ENCODE measurements at places on chromosomes 12 and 14.

DNA sequence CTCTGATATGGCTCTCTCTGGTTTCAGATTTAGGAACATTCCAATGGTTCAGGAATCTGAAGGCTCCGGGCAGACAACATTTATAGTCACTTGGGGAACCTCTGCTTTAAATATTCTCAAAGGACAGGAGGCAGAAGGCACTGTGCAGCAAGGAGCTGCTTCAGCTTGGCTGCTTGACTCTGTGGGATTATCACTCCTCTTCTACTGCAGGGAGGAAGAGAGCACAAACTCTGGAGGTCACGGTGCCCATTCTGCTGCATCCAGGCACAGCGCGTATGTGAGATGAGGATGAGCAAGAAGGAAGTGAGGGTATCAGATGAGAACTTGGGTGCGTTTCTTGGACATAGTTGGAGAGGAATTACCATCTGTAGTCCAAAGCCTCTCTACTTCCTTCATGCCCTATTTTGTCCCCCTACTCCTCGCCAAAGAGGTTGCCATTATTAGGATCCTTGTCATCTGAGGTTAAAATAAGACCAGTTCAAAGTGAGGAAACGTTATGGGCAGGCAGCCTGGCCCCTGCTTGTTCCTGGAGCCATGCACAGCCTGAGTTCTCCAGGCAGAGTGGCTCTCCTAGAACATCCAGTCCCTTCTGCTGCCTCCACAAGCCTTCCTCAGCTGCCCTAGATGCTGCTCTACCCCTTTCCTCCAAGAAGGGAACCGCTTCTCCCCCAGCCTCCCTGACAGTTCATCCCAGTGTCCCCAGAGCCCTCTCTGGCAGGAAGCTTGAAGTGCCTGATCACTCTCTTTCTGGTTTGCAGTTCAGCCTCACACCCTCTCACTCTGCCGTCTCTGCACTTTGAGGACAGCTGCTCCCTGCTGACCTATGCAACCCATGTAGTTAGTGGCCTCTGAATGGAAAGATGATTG lies 12.5 kb downstream of the FGF6 start:
- no peaks in the 10 kb centered on the region for H3K36me3 ChIP-seq
- H3K4me3 ChIP-seq = no peak overlapping the region
- no peaks in the 10 kb centered on the region for H3K4me1 ChIP-seq
- no peaks in the 10 kb centered on the region for H3K27me3 ChIP-seq

DNA sequence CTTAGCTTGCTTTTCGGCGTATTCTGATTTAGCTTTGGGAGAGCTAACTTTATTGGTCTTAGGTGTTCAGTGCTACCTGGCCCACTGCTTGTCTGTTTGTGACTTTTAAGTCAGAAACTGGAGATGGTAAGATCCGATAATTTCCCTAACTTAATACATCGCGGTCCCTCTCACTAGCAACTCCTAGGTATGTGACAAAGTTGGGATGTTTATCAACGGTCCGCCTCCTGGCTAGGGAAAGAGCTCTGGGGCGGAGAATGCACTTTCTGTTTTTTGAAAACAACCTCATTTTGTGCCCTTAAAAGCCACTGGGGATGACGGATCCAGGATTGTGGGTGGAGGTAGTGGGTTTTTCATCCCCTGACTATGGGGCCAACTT lies 1.2 kb downstream of the CDKN1B start:
- no peak for DNase-seq
- no peaks in the 10 kb centered on the region for H3K27me3 ChIP-seq
- peak overlapping the region; percentile 98 for H3K4me3 ChIP-seq
- no peaks in the 10 kb centered on the region for H3K36me3 ChIP-seq
- H3K27ac ChIP-seq = peak overlapping the region; percentile 100

DNA sequence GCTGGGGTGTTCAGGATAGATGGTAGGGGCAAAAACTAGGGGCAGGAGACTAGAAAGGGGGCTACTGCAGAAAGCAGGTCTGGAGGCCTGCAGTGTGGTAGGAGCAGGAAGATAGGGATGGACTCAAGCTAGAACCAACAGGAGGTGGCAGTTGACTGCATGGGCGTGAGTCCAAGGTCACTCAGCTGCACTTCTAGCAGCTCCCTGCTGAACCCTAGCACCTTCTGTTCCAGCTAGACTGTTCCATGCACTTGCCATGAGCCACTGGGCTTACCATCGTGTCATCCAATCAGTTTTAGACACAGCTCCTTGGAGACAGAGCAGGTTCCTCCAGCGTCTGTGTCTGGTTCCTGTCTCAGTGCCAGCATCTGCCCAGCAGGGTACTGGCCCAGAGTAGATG lies 11.3 kb upstream of the KRT8 start:
- no peaks in the 10 kb centered on the region for H3K4me1 ChIP-seq
- no peak overlapping the region for H3K4me3 ChIP-seq
- H3K27me3 ChIP-seq = no peaks in the 10 kb centered on the region
- no peak for DNase-seq
- no peak overlapping the region for H3K27ac ChIP-seq

GRCh38 chr14:77869340-77869739 lies 69.4 kb downstream of the ADCK1 start:
- no peak for DNase-seq
- H3K4me1 ChIP-seq = no peaks in the 10 kb centered on the region
- no peaks in the 10 kb centered on the region for H3K36me3 ChIP-seq
- no peak overlapping the region for H3K27ac ChIP-seq

DNA sequence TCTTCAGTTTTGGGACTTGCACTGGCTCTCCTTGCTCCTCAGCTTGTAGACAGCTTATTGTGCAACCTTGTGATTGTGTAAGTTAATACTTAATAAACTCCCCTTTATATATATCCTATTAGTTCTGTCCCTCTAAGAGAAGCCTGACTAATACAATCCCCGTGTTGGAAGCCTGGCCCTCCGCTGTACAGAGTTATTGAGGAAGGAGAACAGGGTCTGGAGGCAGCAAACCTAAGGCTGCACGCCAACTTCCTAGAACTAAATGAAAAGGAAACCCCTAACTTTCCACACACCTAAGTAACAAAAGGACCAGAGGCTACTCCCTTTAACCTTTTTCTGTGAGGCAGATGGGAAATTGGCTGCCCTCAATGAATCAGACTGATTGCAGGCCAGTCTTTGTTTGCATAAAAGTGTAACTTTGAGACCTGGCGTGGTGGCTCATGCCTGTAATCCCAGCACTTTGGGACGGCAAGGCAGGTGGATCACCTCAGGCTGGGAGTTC lies 42.6 kb upstream of the LIMA1 start:
- no peak overlapping the region for H3K4me3 ChIP-seq
- H3K27ac ChIP-seq = no peak overlapping the region
- H3K27me3 ChIP-seq = no peaks in the 10 kb centered on the region
- H3K4me1 ChIP-seq = no peaks in the 10 kb centered on the region
- DNase-seq = no peak

DNA sequence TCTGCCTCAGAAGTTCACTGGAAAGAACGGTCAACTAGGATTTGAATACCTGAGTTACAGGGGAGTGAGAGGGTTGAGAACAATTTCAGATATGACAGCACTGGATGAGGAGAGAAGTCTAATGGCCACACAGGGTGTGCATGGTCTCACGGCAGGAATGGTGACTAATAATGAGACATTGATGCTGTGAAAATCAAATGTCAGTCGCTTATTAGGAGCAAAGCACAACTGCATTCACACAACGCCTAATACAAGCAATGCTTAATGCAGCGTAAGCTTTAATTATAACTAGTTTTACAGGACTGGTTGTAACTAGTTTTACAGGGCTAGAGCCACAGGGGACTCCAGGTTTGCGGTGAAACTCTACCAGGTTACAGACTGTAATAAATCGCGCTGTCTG lies 23.4 kb upstream of the PRIMA1 start:
- no peaks in the 10 kb centered on the region for H3K36me3 ChIP-seq
- no peak overlapping the region for H3K4me3 ChIP-seq
- no peaks in the 10 kb centered on the region for H3K4me1 ChIP-seq
- H3K27ac ChIP-seq = no peak overlapping the region

DNA sequence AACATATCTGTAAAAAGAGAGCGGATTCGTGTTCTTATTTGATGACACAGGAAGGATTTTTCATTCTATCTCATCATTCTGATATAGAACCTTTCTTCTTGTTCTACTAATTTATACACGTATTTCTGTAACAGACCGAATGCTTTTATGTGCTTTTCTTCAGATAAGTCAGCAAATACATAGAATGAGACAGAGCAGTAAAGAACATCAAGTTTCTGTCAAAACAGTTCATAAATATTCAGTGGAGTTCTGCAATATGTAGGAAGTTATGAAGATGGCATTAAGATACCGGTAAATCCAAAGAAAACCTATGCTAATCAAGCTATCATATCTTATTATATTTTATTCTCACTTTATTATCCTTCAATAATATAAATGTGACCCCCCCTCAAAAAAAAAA lies 280.6 kb downstream of the EGLN3 start:
- no peak for DNase-seq
- no peaks in the 10 kb centered on the region for H3K27me3 ChIP-seq
- no peak overlapping the region for H3K4me3 ChIP-seq
- H3K27ac ChIP-seq = no peak overlapping the region
- no peaks in the 10 kb centered on the region for H3K4me1 ChIP-seq

DNA sequence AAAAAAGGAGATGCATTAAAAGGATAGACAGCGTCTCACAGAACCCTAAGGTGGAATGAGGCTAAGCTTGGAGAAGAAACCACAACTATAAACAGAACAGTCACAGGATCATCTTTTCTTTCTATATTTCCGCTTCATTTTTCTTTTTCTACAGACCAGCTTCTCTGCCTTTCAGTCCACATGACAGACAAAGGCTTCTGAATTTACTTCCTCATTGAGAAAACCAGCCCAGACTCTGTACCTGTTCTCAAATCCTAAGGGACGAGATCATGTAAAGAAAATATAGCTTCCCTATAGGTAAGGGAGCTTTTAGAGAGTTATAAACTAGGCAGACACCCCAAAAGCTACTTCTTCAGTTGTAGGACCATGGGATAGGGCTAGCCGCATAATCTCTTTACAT lies 17.4 kb downstream of the SGPP1 start:
- no peak for DNase-seq
- H3K4me3 ChIP-seq = no peak overlapping the region
- H3K4me1 ChIP-seq = no peaks in the 10 kb centered on the region
- no peaks in the 10 kb centered on the region for H3K27me3 ChIP-seq
- no peak overlapping the region for H3K27ac ChIP-seq
